Activated naive CD4-positive, alpha-beta T cell (primary cell): ENCODE measurements at places on chromosomes 7 and 10.

DNA sequence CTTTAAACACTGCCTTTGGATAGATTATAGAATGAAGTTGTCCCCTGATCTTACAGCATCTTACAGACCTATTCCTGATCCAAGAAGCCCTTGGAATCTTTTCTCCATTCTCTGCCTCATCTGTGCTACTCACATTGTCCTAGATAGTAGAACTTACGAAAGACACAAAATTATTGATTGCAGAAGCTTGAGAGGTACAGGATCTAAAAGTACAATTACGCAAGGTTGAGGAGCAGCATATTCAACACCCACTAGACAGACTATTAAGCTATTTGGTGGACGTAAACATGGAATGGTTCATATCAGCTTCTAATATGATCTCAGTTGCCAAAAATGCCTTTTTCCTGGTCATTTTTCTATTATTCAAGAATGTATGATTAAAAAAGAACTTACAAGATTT lies 90.5 kb upstream of the SEM1 start:
- DNase-seq: no peak

GRCh38 chr7:134649226-134649775 lies 2.6 kb downstream of the BPGM start:
- DNase-seq: no peak

DNA sequence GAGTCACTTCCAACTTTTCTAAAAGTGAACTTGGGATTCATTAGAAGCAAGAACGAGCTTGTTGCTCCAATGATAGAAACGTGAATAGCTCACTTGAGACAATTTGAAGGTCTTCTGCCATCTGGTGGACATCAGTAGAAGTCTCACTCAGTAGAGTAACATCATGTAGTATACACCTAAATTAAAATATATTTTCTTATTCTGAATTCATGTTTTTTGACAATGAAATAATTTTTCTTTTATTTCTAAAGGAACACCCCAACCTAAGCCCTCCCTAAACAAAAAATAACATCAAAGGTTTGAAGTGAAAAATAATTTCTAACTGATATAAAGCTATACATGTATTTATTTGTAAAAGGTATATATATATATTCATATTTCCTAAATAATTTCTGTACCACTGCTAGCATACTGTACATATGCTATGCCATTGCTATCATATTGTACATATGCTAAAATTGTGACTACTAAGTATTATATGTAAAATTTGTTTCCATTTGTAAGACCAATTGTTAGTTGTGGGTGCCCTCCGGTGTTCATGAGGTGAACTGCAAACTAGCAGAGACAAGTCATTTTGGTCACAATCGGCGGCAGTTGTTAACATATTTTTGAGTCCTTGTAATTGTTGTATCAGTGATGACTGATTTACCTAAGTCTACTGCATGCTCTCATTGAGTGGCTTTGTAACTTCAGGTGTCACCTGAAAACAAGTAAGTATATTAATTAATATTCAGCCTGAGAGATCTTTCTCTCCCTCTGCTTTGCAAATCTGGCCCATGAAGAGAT lies 121.9 kb downstream of the PTPRZ1 start:
- no peak for DNase-seq

DNA sequence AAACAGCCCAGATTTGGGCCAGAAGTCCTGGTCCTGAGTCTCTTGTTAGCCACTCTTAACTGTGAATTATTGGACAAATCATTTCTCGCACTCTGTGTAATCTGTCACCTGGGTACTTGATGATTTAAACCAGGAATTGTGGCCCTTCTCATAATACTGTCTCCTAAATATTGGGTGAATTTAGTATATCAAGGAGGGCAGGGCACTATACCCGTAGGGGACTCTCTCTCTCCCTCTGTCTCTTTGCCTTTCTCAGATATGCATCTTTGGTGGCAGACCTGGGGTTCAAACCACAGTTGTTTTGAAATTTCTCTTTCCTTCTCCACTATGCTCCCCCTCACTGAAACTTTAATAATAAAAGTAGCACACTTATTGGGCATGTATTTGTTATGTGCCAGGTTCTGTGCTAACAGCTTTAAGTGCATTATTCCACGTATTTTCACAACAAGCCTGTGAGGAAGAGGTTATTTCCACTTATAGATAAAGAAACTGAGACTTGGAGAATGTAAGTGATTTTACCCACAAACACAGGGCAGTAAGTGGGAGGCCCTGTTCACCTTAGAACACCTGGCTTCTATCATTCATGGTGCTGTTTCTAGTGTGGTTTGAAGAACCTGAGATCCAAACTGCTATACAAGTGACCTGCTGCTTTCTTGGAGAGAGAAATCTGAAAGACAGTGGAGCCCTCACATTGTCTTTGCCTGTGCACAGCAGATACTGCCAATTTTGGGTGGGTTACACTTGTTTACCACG lies 11.8 kb downstream of the FAS start:
- DNase-seq: no peak

DNA sequence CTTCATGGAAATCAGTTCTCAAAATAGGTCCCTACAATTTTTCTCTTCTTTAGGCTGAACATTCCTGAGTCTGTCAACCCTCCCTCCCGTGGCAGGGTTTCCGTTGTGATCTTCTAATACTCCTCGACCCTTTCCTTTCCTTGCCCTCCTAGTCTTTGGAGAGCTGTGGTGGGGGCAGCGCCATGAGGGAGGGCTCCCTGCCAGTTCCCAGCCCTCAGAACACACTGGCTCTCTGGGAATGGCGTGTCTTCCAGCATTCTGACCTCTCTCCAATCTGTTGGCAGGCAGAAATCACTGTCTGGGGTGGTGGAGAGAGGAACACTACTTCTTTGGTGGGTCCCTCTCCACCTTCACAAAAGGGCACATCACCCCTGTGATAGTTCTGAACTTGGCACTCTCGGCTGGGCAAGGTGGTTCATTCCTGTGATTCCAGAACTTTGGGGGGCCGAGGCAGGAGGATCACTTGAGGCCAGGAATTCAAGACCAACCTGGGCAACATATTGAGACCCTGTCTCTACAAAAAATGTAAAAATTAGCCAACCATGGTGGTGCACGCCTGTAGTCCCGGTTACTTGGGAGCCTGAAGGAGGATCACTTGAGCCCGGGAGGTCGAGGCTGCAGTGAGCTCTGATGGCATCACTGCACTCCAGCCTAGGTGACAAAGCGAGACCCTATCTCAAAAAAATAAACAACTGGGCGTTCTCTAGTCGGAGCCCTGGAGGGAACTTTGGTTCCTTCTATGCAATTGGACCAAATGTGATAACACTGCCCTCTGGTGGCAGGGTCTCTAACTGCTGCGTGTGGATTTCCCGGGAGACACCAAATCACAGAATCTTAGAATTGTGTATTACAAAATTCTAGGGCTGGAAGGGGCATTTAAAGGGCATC lies 13.1 kb upstream of the ARPC1A start:
- peak; percentile 64 for DNase-seq

- DNase-seq: no peak
Measured at GRCh38 chr10:34721208-34721840, 93.8 kb downstream of the PARD3 start.

DNA sequence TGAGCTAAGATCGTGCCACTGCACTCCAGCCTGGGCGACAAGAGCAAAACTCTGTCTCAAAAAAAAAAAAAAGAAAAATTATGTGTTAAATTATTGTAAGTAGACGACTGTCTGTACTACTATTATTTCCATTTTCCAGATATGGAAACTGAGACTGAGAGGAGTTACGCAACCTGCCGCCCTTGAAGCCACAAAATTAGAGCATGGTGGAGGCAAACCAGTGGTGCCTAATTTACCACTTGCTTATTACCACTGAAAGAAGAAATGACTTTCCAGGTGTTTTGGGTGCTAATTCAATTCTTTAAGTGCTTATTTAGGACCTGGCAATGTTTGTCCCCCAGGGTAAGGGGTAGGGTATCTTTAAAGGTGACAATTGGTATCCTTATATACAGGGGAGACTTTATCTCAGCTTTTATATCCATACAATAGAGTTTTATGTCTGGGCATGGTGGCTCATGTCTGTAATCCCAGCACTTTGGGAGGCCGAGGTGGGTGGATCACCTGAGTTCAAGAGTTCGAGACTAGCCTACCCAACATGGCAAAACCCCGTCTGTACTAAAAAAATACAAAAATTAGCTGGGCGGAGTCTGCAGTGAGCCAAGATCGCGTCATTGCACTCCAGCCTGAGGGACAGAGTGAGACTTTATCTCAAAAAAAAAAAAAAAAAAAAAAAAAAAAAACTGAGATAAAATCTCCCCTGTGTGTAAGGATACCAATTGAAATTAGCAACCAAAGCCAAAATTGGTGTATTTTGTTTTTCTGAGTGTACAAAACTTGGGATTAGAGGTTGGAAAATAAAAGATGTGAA lies 16.6 kb upstream of the CAMK1D start:
- no peak for DNase-seq

DNA sequence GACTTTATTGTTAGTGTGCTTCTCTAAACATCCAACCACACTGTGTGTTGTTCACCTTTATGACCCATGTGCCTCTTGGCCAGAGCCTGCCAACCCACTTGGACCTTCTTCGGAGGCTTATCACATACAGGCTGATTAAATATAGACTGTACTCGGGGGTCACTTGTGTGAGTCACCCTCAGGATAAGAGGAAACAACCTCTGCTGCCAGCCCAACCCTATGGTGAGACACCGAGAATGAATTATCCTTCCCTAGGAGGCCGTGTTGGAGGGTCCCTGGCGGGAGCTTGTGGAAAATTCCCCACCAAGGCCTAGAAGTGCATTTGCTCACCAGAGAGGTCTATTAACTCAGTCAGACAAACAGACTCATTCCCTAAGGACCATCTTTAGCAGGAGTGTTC lies 63.0 kb downstream of the FAS start:
- no peak for DNase-seq

DNA sequence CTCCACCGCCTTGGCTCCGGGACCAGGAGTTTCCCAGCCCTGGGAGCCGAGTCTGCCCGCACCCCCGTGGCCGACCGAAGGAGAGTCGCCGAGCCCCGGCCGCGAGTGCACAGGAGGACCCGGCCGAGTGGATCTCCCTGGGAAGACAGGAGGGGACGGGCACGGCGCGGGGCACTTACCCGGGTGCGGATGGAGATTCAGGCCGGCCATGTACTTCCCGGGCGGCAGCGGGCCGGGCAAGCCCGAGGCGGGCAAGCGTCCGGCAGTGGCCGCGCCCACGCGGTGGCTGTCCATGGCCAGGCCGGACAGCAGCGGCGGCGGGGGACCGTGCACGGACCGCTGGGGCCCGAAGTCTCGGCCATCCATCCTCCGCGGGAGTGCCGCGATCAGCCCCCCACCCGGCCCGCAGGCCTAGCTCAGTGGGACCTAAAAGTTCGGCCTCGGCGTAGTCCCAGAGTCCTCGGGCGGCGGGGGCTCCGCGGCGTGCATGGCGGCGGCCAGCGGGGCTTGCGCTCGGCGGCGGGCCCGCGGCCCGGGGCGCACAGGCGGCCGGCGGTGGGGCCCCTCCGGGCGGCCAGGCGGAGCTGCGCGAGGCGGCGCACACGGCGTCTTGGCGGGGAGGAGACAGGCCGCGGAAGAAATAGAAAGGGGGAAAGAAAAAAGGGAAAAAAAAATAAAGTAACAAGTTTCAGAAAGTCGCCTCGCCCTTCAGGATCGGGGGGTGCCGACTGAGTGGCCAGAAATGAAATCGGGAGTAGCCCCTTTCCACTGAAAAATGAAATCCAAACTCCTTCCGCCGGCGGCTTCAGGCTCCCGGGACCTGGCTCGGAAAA lies 2.5 kb downstream of the TNRC18 start:
- no peak for DNase-seq

DNA sequence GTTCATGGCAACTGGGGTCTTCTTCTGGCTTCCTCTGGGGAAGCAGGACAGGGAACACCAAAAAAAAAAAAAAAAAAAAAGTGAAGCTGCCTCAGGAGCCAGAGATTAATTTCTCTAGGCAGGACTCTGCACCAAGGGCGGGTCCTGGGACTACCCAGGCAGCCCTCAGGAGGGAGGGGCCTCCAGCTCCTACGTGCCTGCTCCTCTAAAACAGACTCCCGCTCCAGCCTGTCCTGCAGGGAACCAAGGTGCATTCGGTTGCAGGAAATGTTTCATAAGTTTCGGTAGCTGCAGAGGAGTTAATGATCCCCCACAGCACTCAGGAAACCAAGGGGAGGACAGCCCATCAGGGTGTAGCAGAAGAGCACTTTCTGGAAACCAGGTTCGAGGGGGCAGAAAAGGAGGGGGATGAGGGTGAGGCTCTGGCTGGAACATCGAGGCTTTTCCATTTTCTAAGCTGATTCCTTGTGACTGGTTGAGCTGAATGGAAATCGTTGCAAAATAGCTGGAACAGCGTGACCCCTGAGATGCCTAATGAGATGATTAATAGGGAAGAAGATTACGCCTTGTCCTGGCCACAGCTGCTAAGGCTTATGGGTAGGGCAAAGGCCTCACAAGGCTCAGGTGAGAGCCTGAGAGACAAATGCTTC lies 84.2 kb downstream of the STRA8 start:
- DNase-seq: no peak

DNA sequence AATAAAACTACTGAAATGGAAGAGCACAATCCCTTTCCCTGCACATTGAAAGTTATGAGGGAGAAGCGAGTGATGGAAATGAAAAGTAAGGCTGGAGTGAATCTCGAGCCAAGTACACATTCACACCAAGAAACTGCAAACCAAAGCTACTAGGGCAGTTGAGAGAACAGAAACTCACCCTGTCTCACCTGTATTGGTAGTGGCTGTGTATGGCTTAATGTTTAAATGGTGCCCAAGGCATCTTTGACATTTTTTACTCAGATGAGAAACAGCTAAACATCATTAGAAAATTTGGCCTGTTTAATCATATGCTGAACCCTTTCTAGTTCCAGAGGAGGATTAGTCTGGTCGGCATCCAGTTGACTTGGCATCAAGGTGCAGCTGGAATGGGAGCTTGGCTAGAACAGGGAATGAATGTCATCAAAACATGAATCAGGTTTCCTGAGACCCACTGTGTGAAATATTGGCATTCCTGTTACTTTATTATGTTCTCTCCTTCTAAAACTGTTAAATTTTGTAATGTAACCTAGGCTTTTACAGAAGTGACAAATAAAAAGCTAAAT lies 840.8 kb downstream of the GRM8 start:
- DNase-seq: no peak
